ENCODE measurements at places on chromosomes 3 and 15.

GRCh38 chr3:197298945-197299854 is 788 bp upstream of the DLG1 start:
- DNase-seq = peak; percentile 32

DNA sequence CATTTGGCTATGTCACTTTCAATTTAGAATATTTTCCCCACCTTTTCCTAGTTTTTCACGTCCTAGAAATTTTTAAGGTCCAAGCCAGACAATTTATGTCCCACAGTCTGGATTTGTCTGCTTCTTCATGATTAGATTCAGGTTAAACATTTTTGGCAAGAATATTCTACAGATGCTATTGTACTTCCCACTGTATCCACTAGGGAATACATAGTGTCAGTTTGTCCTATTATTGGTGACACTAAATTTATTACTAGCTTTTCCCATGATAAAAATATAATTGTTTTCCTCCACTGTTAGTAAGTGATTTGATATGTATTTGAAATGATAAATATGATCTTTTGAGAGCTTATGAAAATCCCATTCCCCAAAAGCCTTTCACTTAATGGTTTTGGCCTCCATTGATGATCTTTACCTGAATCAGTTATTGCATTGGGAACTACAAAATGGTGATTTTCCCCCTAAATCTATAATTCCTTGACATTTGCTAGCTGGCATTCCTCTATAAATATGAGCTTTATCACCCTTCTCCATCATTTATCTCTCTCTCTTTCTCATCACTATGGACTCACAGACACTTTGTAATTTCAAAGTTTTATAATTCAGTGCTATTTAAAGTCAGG is 8.3 kb downstream of the ARL14 start:
- no peak for DNase-seq

GRCh38 chr3:127354761-127355160 is 66.9 kb upstream of the PRR20G start:
- DNase-seq = no peak

GRCh38 chr15:57003418-57003817 is 85.0 kb downstream of the TCF12 start:
- no peak for DNase-seq

DNA sequence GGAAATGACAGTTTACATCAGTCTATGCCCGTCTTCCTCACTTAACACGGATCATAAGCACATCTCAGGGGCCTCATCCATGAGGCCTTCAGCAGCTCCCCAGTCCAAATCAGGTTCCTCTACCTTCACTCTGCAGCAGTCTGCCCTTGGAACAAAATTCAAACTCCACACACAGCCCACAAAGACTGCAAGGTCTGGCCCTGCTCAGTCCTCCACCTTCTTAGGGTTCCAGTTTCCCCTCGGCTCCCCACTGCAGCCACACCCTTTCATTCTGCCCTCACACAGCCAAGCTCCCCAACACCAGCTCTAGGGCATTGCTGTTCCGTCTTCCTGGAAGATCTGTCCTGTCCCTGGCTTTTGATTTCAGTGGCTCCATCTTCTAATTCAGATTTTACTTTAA is 95.2 kb upstream of the IQSEC1 start:
- no peak for DNase-seq

DNA sequence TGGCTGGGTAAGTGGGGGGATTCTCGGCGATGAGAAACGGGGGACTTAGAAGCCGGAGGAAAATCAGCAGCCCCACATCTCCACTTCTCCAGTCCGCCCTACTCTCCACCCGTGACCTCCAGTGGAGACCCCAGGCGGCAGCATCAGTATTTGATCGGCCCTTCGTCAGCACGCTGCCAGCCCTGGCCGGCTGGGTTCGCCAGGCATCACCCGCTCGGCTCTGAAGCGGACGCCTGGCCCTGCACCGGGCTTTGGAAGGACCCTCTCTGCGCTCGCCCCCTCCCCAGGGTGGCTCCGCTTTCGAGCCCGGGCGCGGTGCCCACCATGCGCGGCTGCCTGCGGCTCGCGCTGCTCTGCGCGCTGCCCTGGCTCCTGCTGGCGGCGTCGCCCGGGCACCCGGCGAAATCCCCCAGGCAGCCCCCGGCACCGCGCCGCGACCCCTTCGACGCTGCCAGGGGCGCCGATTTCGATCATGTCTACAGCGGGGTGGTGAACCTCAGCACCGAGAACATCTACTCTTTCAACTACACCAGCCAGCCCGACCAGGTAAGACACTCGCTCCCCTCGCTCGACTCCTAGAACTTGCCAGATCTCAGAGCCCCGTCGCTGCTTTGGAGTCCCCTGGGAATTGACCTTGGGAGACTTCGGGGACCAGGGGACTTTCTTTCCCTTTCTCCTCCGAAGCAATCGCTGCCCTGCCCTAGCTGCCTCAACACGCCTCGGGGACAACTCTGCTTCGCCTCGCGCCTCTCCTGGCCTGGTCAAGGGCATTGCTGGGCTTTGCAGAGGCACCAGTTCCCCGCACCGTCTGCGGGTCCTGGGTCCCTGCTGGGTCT is 561 bp downstream of the SIDT1 start:
- peak; percentile 56 for DNase-seq

- DNase-seq = no peak
Observed at GRCh38 chr3:125103406-125103805, 47.6 kb upstream of the HEG1 start.

Measured in activated CD4-positive, alpha-beta T cell treated with anti-CD3 and anti-CD28 coated beads, Interleukin-2, amount 50 U/mL, for 48 hours (primary cell).